Activated CD4-positive, alpha-beta T cell treated with anti-CD3 and anti-CD28 coated beads for 24 hours (primary cell): ENCODE measurements at places on chromosomes 11 and 22.

DNA sequence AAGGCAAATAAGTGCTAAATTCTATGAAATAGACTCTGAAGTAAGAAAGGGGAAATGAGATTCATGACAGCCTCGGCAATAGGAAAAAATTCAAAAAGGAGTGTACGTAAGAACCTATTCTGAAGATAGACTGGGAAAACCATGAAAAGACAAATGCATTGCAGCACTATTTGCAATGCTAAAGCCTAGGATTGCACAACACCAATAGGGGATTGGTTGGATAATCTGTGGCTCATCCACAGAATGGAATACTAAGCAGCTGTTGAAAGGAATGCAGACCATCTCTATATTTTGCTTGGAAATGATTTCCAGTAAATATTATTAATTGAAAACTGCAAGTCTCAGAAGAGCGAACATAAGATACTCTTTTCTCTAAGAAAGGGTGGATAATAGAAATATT, 91.7 kb upstream of the CLMP start:
- no peak for DNase-seq

DNA sequence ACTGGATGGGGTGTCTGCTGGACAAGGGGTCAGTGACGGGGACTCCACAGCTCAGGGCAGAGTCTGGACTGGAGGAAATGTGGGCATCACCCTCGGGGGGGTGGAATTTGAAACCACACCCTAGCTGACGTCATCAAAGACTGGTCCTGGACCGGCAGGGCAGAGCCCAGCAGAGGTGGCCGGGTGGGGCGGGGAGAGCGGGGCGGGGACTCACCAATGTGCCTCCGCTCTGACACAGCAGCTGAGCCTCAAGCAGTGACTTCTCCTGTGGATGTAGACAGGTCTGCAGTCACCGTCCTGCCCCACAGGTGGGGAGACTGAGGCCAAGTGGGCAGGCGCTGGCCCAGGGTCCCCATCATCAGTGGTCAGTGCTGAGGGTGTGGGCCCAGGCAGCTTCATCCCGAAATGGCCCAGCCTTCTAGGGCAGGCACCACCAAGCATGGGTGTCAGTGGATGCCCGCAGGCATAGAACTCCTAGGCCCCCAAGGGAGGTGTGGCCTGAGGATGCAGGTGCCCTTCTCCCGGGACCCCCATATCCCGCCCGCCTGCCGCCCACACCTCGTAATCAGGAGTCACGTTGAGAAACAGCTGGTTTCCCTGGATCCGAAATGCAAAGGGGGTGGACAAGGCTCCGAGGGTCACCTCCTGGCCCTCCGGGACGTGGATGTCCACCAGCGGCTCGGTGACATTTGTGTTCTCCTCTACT, 603 bp downstream of the CDHR5 start:
- no peak for DNase-seq

DNA sequence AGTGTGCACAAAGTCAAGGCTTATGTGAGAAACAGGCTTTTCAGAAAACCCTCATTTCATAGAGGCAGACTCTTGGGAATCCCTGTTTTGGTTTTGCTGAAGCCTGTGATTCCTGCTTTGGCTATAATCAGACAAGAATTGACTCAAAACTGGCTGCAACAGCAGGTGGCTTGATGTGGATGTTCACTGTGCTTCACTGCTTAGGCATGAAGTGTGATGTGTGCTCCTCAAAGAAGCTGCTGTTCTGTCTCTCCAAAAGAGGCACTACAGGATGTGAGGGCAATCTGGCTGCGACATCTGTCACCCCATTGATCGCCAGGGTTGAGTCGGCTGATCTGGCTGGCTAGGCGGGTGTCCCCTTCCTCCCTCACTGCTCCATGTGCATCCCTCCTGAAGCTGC, 103.5 kb downstream of the C11orf58 start:
- no peak for DNase-seq

DNA sequence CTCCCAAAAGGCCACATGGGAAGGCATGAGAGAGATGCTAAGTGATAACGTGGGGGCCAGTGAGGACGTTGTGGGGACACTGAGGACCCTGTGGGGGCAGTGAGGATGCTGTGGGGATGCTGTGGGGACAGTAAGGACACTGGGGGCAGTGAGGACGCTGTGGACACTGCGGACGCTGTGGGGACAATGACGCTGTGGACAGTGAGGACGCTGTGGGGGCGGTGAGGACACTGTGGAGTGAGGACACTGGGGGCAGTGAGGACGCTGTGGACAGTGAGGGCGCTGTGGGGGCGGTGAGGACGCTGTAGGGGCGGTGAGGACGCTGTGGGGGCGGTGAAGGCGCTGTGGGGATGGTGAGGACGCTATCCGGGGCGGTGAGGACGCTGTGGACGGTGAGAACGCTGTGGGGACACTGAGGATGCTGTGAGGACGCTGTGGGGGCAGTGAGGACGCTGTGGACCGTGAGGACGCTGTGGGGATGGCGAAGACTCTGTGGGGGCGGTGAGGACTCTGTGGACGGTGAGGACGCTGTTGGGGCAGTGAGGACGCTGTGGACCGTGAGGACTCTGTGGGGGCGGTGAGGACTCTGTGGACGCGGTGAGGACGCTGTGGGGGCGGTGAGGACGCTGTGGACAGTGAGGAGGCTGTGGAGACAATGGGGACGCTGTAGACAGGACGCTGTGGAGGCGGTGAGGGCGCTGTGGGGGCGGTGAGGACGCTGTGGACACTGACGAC, 1.8 kb downstream of the GP1BB start:
- no peak for DNase-seq

DNA sequence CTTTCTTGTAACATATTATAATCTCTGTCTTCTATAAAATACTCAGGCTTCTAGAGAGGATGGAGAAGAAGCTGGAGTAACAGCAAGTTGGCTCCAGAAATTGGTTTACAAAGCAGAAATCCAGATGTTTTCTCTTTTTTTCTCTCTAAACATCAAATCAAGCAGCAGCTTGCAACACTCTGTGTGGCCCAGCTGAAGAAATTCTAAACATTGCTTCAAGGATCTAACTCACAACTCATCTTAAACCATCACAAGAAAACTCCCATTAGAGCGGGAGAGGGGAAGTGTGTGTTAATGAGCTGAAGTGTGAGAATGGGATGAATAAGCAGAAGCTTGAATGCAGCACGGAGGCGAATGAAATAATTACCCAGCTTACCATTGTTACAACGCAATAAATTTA, 146.5 kb downstream of the OPCML start:
- DNase-seq = no peak

GRCh38 chr11:60711276-60711675, 11.9 kb downstream of the MS4A8 start:
- DNase-seq = no peak

GRCh38 chr11:57477507-57478189, 17.3 kb downstream of the RTN4RL2 start:
- no peak for DNase-seq
